ENCODE measurements at places on chromosomes 13 and 19. TPM values are rescaled to one million over a fixed set of nuclear protein-coding genes. Genes with fewer than 3 reads are reported as not detected.

The RGS9BP gene
- 1.5 TPM for total RNA-seq

The CYP4F22 gene
- not detected for total RNA-seq

DNA sequence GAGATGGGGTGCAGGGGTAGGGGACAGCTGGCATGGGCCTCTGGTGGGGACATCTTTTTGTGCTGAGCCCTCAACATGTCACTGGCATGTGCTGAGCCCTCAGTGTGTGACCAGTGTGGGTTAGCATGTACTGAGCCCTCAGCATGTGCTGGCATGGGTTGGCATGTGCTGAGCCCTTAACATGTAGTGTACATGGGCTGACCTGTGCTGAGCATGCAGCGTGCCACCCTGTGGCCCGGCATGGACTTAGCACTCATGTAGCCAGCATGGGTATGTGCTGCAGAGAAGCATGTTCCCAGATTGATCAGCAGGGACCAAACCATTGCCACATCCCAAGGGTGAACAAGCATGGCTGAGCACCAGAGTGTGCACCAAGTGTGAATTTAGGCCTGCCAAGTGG lies 11.5 kb downstream of the HIPK4 start:
- DNase-seq: no peak

The S1PR4 gene
- 1.2 TPM for total RNA-seq

The RYR1 gene
- total RNA-seq: 1.3 TPM

The HIPK4 gene
- 0.08 TPM for total RNA-seq
